Kidney capillary endothelial cell (primary cell): ENCODE measurements at places on chromosomes 5 and 9.

DNA sequence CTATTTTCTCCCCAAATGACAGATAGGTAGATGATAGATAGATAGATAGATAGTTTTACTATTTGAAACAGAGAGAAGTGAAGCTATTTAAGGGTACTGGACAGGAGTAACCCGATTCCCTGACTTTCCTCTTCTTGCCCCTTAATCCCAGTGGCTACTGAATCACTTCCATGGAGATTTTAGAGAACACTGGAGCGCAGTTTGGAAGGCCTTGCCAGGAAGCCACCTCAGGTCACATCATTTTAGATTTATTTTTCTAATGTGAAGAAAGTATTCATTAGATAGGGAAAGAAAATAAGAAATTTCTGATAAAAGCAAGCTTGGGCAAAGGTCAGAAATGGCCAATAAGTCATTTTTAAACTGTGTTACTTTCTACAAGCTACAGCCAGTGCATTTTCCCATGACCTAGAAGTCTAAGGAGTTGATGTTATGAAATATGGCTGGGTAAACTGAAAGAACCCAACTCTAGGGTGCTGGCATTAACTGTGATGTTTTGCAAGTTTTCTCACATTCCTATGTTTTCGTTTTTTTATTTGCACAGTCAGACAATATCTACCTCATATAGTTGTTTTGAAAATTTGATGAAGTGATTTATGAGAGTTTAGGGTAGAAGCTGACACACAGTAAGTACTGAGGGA is 544.7 kb upstream of the PTGER4 start:
- DNase-seq = no peak

- no peak for DNase-seq
Observed at GRCh38 chr9:73269430-73270101, 117.9 kb downstream of the ANXA1 start.

DNA sequence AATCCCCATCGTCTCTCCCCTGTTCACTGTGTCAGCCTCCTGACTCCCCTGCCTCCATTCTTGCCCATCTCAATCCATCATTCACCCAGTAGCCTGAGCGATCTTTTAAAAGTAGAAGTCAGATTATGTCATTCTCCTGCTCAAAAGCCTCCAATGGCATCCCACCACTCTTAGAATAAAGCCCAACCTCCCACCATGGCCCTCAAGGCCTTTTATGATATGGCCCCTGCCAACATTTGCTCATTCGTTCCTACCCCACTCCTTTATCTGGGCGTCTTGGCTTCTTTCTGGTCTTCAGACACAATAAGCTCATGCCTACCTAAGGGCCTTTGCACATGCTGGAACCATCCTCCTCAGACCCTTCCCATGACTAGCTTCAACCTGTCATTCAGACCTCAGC is 35.5 kb upstream of the KCNMB1 start:
- DNase-seq = no peak

DNA sequence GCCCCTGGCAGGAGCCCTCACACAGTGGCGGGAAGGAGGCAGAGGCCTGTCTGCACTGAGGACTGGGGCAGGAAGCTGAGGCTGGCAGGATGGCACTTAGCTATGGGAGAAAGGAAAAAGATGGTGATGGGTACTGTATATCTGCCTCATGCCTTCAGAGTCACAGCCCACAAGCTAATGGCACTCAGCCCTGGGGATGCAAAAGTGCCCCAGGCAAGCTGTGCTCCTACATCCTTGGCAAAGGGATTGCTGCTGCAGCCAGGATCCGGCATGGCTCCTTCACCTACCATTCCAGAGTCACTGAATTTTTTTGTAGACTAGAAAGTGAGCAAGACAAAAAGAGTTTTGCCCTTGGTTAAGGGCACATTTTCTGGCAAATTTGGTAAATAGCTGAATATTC is 8.7 kb downstream of the ACSL6 start:
- no peak for DNase-seq

DNA sequence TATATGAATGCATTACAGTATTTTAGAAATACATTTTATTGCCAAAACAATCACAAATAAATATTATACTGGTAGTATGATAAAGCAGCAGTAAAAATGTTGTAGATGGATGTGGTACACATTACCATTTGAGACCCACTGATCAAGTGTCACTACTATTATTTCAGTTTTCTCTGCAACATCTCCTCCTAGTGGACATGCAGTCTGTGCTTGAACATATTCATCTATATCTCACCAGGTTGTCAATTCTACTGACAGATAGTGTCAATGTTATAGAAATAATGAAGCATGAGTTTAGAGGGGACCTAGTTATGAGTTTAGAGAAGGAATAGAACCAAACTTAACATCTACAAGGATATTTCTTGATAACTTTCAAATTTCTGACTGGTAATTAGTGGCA is 39.2 kb upstream of the ELOVL7 start:
- DNase-seq = no peak

DNA sequence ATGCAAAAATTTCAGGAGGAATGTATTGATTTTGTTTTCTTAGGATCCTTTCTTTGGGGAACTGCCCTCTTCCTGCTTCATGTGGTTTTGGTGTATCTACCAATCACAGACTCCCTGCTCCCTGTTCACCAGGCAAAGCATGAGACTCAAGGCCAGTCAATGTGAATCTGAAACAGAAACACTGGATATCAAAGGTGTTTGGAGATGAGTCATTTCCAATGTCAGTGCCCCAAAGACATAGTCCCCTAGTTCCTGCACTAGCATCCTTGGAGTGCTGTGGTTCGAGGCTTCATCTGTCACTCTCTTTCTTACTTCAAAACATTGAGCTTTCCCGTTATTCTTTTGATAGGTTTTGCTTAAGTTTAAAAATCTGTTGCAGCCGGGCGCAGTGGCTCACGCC is 8.1 kb downstream of the PPP3R2 start:
- DNase-seq = no peak

DNA sequence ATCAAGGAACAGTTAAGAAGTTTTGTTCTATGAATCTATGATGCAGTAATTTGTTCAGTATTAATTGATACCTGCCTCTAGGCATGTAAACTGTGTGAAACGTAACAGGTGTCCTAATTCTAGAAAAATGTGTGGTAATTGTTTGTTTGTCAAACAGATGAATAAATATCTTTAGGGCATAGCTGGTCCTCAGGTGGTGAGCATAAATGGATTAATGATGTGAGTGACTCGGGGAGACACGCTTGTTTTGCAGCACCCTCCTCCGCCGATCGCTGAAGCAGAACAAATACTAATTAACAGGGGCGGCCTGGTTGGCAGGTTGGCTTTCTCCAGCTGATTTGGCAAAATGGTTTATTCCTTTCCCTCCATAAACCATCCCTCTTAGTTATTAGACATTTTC is 88.8 kb downstream of the TLE4 start:
- no peak for DNase-seq

DNA sequence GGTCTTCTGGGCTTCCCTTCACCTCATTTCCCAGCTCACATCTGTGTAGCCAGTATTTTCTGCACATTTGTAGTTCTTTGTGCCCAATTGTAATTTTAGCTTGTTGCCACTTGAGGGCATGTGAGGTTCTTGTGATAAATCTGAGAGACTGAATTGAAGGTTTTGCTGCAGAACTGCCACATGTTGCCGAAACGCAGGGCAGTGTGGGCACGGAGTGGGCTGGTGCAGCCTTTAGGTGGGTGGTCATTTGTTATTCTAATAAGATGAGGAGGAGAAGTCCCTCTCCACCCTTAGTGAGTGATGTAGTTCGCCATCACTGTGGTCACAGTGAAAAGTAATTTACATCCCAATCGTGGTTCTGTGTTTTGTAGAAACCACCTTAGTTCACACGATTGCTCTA is 21.2 kb downstream of the OTULIN start:
- peak; percentile 44 for DNase-seq

- no peak for DNase-seq
Observed at GRCh38 chr9:8946461-8946860, 1146.9 kb upstream of the DMAC1 start.

DNA sequence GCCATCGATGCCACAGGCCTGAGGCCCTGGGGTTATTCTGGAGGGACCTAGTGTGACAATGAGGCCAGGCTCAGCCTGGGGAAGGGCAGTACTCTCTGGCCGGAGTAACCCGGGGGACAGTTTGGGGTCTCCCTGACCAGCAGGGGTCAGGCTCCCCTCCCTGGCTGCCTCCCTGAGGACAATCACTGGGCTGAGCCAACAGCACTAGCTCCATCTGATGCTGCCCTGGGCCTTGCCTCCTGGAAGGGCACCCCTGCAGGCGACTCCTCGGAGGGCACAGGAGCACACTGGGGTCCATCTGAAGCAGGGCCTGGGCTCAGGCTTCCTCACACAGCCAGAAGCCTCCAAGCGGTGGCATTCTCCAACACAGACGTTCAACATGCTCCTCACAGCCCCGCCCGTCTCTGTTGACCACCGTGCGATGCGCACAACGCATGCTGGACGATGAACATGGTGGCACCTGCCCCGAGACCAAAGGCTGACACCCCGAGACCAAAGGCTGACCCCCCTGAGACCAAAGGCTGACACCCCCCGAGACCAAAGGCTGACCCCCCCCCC is 68.3 kb downstream of the ADAMTS2 start:
- DNase-seq = no peak

DNA sequence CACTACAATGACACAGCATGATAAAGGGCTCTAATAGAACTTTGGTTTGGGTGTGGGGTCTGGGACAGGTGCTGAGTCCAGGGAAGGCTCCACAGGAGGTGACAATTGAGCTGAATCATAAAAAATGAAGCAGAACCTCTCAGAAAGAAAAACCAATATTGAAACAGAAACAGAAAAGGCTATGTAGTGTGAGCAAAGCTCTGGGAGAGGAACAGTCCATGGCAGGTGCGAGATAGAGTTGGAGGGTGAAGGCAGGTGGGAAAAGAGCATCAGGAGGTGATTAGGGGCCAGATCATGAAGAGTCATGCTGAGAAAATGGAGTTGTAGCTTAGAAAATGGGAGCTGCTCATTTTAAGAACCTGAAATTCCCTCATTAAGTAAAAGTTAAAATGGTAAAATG is 164.9 kb downstream of the KCTD16 start:
- DNase-seq = no peak

GRCh38 chr5:6370580-6370979 is 7.8 kb downstream of the MED10 start:
- no peak for DNase-seq

GRCh38 chr5:763998-764781 is 20.3 kb downstream of the ZDHHC11B start:
- no peak for DNase-seq

GRCh38 chr9:133139246-133140173 is 18.5 kb upstream of the RALGDS start:
- DNase-seq = no peak

DNA sequence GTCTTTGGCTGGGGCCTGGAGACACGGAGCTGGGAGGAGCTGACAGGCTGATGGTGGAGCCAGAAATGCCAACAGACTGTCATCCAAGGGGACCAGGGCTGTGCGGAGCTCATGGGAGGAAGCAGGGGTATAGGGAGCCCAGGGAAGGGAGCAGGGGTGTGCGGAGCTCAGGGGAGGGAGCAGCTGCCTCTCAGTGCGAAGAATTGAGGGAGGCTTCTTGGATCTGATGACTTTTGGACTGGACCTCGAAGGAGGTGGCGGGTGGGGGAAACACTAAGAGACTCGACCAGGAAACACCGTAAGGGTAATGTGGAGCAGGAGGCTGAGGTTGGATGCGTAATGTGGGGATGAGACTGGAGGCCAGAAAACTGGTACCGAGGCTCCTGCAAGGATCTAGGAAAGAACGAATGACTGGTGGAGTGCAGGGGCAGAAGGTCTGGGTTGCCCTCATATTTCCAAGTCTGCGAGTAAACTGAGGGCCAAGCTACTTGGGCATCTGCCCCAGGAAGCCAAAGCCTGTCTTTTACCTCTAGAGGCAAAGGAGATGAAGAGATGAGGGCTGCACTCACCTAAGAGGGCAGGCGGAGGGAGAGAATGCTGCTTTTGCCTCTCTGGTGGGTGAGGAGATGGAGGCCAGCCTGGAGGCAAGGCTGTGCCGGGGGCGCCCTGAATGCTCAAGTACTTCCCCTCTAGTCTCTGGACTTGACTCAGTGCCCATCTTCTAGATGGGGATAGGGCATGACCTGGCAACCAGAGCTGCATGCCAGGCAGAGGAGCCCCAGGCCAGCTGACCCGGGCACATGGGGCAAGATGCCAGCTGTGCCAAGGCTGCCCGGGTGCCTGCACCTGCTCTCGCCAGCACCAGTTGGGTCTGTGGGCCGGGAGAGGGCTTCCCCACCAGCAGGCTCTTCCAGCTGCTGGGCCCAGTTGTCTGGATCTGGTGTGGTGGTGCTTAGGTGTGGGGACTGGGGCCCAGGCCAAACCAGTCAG is 2.3 kb downstream of the PTGS1 start:
- DNase-seq = no peak

DNA sequence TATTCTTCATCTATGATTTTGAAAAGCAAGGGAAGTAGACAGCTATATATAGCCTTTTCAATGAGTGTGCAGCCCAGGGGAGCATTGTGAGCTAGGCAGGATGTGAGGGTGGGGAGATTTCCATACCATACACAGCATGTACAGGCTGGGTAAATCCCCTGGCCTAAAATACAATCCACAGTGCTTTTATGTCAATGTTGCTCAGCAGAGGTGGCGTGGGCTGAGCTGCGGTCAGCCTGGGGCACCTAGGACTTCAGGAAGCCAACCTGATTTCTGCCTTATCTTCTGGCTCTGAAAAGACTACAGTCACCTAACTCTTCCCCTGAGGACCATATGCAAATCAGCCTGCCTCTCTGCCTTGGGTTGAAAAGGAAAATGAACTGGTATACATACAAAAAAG is 6.3 kb upstream of the GARIN3 start:
- DNase-seq = no peak

DNA sequence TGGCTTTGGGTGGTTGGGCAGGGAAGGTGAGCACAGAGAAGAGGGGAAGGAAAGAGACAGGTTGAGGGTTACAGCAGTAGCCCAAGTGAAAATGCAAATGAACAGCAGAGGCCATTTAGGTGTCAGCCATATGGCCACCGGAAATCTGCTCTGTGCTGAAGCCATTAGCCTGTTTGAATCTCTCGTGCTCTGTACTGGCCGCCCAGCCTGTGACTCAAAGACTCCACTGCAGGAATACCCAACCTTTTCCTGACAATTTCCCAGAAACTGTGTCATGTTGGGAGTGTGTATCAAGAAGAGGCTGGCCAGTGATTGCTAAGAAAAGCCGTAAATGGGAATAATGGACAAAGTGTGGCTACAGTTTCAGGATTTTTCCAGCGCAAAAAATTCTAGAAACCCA is 35.9 kb upstream of the RAI14 start:
- no peak for DNase-seq

DNA sequence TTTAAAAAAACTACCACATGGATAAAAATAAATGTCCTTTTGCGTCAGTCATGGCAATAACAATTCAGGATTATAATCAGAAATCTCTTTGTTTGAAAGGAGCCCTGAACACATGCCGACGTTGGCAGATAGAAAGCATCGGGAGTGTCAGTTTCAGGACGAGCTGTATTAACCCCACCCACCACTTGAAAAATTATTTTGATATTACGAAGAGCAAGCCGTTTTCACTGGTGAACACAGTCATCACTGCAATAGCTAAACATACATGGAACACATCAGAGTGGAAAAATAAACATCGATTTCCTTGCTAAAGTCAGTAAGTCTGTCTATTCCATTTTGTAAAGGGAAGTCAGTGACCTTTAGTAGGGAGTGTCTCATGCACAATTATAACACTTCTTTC is 266.4 kb upstream of the FBXL7 start:
- DNase-seq = no peak

- DNase-seq = no peak
Observed at GRCh38 chr9:129880654-129881546, 45.6 kb downstream of the USP20 start.

- DNase-seq = no peak
Observed at GRCh38 chr9:74920944-74921626, 31.6 kb downstream of the C9orf40 start.

GRCh38 chr5:2148312-2149194 is 265.8 kb upstream of the IRX4 start:
- DNase-seq = no peak
